ENCODE measurements at places on chromosomes 13 and 19.

GRCh38 chr13:40228496-40228895 lies 437.9 kb downstream of the FOXO1 start:
- DNase-seq: no peak

DNA sequence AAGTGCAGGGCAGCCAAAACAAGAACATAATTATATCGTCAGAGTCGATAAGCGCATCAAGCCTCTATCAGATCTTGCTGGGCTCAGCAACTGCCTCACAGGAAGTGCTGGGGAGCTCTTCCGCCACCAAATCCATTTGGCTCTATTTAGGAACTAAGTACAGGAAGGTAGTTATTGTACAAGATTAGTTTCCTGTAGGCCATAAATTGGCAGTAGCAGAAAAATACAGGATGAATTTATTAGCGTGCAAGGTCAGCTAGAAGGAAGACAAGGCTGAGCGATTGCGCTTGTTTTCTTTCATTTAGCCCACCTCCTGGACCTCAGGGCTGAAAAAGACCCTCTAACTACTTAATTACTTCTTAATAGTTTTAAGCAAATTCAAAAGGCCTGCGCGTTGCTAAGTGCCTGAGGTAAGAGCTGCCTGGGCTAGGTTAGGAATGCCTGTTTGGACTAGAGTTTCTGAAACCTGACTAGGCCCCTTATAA lies 118.5 kb downstream of the IRS2 start:
- no peak for DNase-seq

DNA sequence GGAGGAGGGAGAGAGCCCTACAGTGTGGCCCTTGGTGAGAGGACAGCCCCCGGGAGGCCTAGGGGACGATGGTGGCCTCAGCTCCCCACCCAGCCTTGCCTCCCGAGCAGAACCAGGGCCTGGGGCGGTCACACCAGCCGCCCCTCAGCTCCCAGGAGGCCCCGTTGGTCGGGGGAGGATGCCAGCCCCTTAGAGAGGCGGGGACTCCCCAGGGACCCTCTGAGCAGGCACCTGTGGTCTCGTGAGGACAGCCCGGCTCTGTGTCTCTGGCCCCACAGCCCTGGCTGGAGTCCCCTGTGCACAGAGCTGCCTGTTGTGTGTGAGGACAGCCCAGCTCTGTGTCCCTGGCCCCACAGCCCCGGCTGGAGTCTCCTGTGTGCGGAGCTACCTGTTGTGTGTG lies 158.8 kb downstream of the KDM4B start:
- DNase-seq: no peak

GRCh38 chr13:94753327-94753726 lies 41.0 kb upstream of the SOX21 start:
- DNase-seq: no peak

GRCh38 chr13:59345311-59345710 lies 818.4 kb downstream of the DIAPH3 start:
- DNase-seq: no peak

DNA sequence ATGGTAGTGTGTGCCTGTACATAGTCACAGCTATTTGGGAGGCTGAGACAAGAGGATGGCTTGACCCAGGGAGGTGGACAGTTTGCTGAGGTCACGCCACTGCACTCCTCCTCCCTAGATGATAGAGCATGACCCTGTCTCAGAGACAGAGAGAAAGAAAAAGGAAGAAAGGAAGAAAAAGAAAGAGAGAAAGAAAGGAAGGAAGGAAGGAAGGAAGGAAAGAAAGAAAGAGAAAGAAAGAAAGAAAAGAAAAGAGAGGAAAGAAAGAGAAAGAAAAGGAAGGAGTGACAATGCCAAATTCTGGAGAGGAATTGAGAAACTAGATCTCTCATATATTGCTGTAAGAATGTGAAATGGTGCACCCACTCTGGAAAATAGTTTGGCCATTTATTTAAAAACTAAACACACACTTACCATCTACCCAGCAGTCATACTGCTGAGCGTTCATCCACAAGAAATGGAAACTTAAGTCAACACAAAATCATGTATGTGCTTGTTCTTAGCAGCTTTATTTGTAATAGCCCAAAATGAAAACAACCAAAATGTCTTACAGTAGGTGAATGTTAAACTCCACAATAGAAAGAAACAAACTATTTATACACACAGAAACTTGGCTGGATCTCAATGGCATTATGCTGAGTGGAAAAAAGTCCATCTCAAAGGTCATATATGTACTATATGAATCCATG lies 7.5 kb downstream of the TEX101 start:
- no peak for DNase-seq

DNA sequence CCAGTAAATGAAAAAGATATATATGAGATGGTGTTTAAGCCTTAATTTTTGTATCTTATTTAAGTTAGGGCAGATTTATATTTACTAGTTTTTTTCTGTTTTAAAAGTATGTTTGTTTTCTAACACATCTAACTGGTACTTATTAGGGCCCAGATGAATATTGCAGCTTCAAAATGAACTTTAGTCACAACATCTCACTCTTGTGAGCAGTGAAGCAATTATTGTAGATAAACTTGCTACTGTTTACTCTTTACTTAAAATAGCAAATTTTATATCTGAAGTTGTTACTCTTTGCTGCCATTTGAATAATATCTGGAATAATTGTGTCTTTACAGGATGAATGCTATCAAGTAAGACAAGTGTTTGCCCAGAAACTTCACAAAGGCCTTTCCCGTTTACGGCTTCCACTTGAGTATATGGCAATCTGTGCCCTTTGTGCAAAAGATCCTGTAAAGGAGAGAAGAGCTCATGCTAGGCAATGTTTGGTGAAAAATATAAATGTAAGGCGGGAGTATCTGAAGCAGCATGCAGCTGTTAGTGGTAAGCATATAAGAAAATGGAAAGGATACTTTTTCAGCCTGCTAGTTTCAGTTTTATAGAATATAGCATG lies 166.8 kb downstream of the PDS5B start:
- no peak for DNase-seq

DNA sequence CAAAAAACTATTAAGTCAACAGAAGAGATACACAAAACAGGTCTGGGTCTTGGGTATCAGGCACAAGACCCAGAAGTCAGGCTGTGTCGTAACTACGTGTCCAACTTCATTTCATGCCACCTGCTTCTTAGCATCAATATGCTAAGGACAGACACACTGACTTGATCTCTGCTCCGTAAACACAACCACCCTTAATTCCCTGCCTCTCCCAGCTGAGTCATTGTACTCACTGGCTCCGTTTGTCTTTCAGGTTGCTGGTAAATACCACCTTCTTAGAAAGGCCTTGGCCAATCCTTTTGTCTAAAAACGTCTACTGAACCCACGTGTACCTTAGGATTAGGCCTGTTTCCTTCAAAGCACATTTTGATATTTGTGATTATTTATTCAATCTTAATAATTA lies 726.2 kb downstream of the PCDH9 start:
- no peak for DNase-seq
